T-helper 22 cell (primary cell): ENCODE measurements at places on chromosomes 7 and 10.

DNA sequence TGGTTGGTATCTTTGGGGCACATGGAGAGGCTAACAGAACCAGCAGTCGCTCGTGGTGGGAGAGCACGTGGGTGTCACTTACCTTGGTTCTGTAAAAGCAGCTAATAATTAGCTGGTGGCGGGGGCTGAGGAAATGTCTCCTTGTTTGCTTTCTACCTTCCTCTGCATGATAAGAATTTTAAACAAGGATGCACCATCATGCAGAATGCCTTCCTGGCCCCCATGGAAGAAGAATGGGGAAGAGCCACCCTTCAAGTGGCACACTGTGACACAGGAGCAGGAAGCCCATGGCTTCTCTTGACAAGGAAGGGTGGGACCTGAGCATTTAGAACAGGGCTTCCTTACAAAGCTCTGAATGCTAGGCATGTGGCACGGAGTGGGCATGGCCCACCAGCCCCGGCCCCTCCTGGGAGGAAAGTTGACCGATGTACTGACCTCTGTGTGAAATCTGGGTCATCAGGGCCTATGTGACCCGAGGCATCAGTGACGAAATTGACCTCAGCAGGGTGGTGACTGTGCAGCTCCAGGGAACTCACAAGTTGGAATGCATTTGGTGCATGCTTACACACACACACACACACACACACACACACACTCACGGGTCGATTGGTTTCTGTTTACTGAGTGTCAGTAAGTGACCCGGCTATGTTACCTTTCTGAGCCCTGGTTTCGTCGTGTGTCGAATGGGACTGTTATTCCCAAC is 116.9 kb upstream of the ANLN start:
- no peak for DNase-seq

DNA sequence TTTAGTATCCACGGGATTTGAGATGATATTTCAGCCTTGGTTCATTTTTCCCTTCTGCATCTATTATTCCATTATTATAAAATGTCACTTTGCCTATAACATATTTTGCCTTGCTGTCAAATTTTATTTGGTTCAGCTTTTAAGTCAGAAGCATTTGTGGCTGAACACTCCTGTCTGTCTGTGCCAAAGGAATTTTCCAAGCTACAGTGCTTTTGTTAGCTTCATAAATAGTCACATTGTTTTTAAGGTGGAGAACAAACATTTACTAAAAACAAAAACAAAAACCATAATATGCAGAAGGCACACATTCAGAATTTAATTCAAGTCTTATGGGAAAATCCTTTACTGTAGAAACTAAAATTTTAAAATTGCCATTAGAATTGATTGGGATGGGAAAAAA is 33.8 kb upstream of the ELMO1 start:
- DNase-seq, result no peak

DNA sequence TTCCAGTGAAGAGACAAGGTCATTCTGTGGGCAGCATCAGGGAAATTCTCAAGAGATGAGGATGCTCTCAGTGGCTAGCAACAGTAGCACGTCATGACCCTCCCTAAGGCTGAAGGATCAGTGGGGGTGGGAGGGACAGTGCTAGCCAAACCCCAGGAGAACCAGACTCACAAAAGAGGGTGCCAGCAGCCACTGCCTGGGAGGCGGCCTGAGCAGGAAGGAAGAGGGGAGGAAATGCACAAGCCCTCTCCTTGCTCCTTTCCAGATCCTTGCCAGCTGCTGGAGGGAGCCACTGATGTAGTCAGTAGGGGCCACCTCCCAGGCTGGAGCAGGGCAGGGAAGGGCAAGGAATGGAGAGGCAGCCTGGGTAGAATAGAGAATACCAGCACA is 302.7 kb downstream of the RPS24 start:
- no peak for DNase-seq

- DNase-seq, result no peak
These were observed 69.7 kb upstream of the ANTXRL start for GRCh38 chr10:46216836-46217751.

DNA sequence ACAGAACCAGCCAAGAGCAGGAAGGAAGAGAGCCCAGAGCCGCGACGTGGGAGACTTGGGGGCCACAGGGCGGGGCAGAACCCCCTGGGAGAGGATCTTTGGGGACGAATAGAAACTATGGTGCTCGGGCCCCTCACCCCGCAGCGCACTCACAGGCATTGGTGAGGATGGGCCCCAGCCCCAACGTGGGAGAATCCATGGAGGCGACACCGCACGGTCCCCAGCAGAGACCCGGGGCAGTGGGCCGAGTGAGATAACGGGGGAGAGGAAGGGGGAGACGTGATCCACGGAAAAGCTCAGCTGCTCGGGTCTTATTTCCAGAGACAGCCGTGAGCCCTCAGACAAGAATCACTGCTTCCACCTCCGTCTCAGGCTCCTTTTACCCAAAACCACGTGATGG is 222.4 kb downstream of the TCERG1L start:
- DNase-seq, result no peak

DNA sequence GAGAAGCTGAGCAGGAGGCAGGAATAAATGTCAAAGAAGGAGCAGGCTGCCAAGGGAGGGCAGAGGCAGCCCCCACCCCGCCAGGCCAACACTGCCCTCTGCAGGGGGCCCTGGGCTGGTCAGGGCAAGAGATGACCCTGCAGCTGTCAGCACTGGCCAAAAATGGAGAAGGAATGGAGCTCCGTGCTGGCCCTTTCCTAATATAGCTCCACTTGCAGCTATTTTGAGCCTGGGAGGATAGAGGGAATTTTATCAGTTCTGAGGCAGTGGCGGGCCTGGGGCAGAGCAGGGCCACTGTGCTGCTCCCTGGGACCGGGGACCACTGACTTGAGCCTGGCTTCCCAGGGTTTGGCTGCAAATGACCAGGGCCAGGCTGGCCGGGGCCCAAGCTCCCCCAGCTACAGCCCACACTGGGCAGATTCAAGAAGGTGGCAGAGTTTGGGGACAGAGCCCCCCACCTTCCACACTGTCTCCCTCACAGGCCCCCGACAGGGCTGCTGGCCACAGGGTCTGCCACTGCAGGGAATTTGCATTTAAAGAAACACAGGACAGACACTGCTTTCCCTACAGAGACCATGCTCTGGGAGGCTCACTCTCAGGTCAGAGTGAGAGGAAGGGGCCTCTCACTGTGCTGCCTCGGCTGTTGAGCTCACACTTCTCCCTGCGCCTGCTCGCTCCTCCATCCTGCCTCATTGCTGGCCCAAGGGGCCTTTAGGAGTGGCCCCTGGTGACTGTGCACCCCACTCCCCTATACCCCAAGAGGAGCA is 16.2 kb downstream of the LDB3 start:
- no peak for DNase-seq

DNA sequence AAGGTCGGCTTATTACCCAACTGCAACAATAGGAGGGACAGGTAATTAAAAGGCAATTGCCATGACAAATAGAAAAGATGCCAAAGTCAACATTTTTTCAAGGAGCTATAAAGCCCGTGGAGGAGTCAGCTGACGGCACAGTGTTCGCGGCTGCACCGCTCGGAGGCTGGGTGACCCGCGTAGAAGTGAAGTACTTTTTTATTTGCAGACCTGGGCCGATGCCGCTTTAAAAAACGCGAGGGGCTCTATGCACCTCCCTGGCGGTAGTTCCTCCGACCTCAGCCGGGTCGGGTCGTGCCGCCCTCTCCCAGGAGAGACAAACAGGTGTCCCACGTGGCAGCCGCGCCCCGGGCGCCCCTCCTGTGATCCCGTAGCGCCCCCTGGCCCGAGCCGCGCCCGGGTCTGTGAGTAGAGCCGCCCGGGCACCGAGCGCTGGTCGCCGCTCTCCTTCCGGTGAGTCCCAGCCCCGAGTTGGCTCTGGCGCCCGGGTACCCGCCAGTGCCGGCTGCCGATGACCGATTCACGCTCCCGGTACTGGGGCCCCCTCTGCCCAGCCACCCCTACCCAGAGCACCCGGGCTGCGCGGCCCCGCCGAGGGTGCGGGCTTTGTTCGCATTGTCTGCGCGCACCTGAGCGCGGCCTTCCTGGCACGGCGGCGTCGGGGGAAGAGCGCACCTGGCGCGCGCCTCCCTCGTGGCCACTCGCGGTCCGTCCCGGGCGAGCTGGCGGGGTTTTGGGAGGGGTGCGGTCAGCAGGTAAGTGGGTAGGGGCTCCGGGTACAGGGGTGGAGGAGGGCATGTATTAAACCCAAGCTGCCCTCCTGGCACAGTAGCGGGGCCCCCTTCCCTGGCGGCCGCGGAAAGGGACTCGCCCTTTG is at the start of gene VWA2:
Gene VWA2 (plus strand): TSS at position 138 of the 877 bp plus-strand sequence. CDS start 9,460 bp downstream, outside the sequence.
- DNase-seq, result no peak

DNA sequence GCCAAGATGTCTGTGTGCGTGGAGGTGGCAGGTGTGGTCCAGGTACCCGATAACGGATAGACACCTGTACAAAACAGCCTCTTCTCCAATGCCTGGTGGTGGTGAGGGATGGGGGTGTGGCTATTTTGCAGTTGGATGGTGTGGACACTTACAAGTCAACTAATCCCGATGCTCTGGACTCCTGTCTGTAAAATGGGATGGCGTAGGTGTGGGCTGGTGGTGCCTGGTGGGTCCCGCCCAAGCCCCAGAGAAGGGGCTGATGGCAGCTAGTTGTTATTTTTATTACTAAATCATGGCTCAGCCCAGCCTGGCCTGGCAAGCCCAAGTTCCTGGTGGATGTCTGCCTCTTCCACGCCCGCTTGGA is 22.3 kb downstream of the GTF2IRD1 start:
- no peak for DNase-seq

DNA sequence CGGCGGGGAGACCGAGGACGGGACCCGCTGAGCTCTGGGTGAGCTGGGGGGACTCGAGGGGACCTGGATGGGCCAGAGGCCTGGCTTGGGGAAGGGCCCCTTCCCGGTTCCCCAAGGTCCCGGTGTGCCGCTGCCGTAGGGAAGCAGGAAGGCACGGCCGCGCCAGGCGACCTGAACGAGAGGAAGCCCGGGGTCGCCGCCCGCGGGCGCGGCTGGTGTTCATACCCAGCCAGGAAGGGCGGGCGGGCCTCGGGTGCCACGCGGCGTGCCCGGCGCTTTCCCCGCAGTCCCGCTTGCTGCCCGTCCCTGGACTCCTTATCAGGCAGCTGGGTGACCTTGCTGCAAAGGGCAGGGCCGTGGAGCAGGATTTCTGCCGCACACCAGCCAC is 38.0 kb downstream of the ZNF777 start:
- no peak for DNase-seq

DNA sequence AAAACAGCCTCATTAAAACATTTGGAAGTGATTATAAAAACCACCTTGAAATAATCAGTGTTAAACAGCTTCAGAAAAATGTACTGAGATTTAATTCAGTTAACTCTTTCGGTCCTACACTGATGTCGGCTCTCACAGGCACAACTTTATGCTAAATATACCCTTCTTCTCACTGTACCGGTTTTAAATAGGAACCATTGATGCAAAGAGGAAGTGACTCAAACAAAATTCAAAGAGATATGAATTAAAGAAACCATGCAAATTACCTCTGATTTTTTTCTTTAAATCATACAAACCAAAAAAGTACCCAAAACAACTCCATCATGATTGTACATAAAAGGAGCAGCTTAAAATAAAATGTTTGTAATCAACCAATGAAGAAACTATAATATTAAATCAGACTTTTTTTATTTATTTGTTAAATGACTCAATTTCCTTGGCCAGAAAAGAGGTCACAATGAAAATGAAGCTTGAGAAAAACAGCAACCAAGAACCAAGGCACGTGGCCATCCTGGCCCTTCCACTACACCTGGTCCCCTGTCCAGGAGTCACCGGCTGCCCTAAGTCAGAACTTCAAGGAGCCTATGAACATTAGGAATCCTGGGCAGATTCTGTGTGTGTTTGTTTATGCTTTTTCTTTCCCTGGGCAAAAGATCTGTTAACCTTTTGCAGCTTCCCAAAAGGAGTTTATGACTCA is 73.0 kb upstream of the CABCOCO1 start:
- DNase-seq, result no peak

DNA sequence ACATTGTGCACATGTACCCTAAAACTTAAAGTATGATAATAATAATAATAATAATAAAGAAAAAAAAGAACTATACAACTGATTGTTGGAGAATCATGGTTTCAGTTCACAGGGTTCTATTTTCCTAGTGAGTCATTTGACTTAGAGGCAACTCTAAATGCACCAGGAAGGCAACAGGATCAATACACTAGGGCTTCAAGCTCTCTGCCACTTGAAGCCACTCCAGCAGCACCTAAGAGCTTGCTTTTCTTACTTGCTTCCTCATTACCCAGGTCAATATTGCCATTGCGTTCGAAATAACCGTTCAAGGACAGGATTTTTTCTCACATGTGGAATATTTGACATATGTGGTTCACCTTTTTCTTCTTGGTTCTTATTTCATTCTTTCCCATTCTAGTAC is 189.7 kb downstream of the GRM3 start:
- DNase-seq, result no peak

DNA sequence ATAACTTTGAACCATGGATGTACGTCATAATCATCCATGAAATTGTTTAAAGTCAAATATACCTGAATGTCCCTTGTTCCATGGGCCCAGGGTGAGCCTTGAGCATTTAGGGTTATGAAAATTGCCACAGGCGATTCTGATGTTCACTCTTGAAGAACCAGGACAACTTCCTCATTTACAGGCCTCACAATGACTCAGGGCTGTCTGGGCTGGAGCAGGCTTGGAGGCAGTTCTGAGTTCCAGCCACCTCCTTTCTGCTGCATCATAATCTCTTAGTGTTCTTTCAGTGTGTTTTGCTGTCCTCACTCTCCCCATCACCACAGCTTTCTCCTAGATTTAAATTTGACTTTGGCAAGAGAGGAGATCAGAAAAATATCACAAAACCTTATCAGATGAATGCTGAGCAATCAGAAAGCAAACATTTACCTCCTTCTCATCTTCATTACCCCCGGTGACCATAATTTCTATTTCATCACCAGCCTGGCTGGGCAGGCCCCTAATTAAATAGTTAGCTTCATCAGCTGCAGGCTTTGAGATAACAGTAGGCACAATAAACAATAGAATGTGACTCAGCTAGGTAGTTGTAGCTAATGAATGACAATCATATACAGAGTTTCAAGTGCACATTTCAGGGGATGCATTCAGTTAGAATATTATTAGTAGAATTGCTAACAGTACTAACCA is 571.0 kb downstream of the SH2D4B start:
- no peak for DNase-seq

DNA sequence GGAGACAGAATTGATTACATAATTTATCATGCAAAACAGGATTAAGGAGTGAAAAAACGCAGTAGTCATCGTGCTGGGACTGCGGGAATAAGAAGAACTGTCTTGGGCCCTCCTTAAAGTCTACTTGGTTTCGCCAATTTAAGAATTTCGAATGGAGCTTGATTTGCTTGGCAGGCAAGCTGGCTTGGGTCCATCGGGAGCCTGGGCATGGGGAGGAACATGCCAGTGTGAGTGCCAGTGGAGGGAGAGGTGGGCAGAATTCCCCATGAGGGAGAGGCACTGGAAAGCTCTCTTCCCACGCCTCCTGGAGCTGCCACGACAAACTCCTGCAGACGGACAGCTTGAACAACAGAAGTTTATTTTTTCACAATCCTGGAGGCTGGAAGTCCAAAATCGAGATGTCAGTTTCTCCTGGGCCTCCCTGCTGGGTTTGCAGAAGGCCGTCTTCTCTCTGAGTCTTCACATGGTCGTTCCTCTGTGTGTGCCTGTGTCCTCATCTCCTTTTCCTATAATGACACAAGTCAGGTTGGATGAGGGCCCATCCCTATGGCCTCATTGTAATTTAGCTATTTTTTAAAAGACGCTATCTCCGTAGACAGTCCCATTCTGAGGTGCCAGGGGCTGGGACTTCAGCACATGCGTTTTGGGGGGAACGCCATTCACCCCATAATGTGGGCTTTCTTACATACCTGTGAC is 528.7 kb upstream of the DPP6 start:
- DNase-seq, result no peak
